ENCODE measurements at places on chromosomes 1 and 21.

DNA sequence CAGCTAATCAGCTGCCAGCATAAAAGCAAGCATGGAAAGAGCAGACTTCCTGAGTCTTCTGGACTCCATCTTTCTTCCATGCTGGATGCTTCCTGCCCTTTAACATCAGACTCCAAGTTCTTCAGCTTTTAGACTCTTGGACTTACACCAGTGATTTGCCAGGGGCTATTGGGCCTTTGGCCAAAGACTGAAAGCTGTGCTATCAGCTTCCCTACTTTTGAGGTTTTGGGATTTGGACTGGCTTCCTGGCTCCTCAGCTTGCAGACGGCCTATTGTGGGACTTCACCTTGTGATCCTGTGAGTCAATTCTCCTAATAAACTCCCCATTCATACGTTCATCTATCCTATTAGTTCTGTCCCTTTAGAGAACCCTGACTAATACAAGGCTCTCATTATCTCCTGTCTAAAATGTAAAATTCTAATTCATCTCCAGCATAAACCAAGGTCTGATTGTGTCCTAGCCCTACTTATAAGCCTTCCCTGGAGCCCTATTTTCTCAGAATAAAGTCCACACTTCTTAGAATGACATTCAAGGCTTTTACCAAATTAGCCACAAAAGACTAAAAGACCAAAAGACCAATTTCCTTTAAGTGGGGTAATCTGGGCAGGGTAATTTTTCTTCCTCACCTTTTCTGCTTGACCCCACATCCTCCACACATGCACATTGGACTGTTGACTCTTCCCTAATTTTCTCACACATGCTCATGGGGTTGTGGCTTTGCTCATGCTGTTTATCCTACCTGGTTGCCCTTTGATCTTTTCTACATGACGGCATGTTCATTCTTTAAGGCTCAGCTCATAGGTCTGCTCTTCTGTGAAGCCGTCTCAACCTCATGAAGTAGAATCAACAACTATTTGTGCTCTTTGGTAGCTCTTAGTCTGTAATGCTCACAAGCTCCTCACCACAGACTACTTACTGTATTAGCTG is 18.1 kb upstream of the ENAH start:
- DNase-seq: no peak

DNA sequence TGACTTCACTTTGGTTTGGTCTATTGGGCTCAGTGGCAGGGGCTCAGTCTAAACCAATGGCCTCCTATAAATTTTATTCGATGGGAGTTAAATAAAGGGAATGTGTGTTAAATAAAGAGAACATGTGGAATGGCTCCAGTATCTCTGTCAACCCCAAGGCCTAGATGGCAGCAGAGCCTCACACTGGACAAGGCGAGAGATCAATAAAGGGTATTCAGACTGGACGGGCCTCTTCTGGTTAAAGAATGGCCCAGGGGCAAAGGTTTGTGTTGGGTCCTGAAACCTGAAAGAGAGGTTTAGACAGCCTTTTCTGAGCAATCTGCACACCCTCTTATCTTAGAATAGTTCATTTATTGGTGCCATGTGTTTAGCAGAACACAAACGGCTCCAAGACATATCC is 34.7 kb downstream of the SH3BP5L start:
- no peak for DNase-seq

DNA sequence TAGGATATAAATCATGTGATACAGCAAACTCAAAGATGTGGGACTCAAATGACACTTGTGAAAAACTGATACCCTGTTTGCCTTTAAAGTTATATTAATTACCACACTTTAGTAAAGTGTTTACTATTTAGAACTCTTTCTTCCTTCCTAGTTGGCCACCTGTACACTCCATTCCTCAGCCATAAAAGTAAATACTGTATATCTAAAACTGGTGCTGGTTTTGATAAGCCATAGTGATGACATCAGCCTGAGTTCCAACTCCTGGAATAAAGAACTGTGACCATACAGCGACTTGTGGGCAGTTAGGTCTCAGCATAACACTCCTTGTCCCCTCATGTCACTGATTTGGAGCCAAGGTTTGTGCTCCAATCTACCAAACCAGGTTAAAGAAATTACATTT is 2.8 kb downstream of the PTGER3 start:
- DNase-seq: no peak

DNA sequence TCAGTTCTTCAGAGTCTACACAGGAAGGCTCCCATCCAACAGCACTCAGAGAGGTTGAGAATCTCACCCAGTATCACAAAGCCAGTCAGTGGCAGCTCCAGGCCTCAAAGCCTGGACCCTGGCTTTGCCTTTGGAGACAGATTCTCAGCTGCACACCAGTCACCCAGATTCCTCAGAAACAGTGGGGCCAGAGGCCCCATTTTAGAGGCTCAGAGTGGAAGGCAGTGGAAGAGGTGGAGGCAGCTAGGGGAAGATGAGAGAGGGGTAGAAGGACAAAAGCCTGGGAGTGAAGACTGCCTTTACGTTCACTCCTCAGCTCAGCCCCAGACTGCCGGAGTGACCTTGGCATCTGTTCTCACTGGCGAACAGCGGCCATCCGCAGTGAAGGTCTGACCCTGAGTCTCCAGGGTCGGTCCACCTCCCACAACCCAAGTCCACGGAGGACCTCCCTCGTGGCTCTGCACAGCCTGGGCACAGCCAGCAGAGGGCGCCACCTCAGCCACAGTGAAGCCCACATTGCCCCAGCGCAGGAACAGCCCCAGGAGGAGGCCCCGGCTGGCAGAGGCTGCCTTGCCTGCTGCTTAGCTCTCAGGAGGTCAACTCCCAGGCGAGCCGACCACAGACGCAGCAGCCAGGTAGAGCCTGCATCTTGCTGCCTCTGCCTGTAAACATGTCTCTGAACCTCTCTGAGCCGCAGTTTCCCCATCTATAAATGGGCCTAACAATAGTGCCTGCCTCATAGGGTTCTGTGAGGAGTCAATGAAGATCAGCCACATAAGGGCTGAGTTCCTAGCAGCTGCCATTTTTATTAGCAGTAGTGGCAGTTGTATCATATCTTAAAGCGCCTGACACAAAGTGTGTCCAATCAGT is 5.9 kb upstream of the FNDC5 start:
- no peak for DNase-seq

DNA sequence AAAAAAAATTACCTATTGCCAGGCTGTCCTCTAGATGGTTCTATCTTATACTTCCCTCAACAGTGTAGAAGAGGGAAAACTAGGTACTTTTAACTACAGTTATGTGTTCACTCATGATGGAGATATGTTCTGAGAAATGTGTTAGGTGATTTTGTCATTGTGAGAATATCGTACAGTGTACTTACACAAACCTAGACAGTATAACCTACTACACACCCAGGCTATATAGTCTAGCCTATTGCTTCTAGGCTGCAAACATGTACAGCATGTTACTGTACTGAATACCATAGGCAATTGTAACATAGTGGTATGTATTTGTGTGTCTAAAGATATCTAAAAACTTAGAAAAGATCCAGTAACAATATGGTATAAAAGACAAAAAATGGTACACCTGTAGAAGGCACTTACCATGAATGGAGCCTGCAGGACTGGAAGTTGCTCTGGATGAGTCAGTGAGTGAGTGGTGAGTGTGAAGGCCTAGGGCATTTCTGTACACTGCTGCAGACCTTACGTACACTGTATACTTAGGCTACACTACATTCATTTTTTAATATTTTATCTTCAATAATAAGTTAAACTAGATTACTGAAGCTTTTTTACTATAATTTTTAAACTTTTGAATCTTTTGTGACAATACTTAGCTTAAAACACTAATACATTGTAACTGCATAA is 13.2 kb downstream of the MGST3 start:
- DNase-seq: no peak

DNA sequence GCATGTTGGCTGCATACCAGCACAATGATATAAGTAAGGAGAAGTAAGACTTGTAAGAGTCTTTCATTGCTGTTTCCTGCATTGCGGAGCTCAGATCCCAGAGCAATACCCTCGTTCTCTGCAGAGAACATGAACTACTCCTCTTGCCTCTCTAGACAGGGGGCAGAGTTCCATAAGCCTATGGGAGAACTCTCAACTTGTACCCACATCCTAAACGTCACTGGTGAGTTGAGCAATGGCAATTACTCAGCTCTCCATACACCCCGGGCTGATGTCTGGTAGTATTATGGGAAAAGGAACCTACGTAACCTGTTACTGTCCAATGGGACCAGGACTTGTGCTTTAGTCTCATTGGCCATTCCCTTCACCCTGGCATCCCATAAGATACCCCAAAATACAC is 27.3 kb upstream of the ZNF496 start:
- DNase-seq: no peak

GRCh38 chr21:35035581-35035980 is 13.5 kb downstream of the RUNX1 start:
- no peak for DNase-seq

DNA sequence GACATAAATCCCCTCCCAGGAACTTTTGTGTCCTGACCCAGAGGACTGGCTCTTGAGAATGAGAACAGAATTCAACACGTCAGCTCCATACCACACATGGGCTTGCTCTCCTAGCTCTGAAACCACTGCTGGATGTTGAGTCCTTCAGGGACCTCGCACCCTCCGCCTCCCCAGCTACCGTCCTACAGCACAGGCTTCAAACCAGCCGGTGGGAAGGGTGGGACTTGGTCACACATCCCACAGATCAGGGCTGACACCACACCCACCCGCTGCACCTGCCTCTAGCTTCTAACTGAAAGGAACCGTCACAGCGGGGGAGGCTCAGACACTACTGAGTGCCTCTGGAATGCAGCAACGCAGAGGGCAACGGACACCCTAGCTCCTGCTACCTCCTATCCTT is 24.0 kb downstream of the MRAP start:
- no peak for DNase-seq

GRCh38 chr1:14555091-14555490 is 43.4 kb upstream of the KAZN start:
- DNase-seq: no peak

DNA sequence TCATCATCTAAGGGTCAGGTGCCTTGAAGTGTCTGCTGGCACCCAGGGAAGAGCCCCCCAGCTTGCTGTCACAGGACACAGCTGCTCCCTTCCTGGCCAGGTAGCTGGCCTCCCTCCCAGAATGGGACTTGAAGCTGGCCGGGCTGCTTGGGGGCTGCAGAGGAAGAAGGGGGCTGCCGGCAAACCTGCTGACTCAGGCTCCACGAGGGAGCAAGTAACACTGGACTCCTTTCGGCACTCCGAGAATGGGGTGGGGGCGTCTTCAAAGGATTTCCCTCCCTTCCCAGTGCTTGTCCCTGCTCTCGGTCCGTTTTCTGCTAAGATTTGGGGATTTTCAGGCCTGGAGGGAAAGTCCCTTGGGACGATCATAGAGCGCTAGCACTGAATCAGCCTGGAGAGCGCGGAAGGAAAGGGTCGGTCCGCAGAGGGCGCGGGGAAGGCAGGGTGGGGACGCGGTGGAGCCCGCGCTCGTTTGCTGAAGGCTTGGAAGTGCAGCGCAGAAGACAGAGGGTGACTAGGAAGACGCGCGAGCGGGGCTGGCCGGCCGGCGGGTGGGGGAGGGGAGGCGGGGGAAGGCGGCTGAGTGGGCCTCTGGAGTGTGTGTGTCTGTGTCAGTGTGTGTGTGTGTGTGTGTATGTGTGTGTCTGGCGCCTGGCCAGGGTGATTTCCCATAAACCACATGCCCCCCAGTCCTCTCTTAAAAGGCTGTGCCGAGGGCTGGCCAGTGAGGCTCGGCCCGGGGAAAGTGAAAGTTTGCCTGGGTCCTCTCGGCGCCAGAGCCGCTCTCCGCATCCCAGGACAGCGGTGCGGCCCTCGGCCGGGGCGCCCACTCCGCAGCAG is at the start of gene CSF1:
TSS of gene CSF1 (plus strand) at position 727 of the 840 bp plus-strand sequence. CDS start 175 bp downstream, outside the sequence.
- DNase-seq: no peak

- DNase-seq: no peak
Measured at GRCh38 chr1:116458695-116459094, 85.7 kb downstream of the ATP1A1 start.

GRCh38 chr1:7385471-7386225 is 385.4 kb upstream of the VAMP3 start:
- DNase-seq: no peak

DNA sequence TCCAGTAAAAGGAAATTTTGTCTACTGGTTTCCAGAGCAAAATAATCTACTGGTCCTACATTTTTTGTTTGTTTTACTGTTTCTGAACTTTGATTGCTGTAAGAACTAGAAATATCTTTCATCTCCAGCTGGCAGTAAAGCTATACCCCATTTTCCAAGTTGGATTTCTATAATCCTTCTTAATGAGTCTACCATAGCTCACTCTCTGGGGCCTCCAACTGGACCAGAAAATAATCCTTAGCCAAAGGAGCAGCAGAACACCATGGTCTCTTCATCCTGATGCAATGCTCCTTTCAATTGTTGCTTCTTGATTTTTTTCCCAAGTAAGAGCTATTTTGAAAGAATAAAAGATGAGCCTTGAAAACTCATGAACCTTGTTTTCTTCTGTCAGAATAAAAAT is 110.0 kb upstream of the COL11A1 start:
- DNase-seq: no peak

- DNase-seq: no peak
Measured at GRCh38 chr1:165052431-165052830, 304.1 kb downstream of the LMX1A start.

- DNase-seq: no peak
Measured at GRCh38 chr1:177944016-177944949, 25.6 kb downstream of the SEC16B start.
